ENCODE measurements at places on chromosomes 2 and 18.
A peak's percentile ranks its signal among the peaks of the same experiment; 100 is the strongest.

- no peak for DNase-seq
Observed at GRCh38 chr2:37645362-37645761, 26.1 kb downstream of the CDC42EP3 start.

- no peak for DNase-seq
Observed at GRCh38 chr2:79432731-79433146, 80.1 kb upstream of the CTNNA2 start.

GRCh38 chr2:232866104-232866503 lies 4.0 kb upstream of the SNORC start:
- no peak for DNase-seq

DNA sequence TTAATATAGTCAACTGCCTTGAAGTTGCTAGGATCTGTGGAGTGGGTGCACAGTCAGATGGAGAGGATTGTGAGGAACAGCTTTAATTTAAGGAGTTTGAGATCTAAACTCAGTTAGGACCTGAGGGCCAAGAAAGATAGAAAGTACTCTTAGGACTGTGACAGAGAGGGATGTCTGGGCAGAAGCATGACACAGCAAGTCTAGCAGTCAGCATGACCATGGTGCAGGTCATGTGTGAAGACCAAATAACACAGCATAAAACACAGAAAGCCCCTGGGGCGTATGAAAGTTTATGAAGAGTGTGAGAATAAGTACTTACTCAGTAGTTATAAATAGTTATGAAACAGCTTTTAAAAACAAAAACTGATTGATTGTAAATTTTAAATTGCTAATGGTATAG lies 107.2 kb downstream of the GALNT1 start:
- no peak for DNase-seq

GRCh38 chr2:198874472-198874858 lies 583.3 kb downstream of the SATB2 start:
- DNase-seq: no peak

DNA sequence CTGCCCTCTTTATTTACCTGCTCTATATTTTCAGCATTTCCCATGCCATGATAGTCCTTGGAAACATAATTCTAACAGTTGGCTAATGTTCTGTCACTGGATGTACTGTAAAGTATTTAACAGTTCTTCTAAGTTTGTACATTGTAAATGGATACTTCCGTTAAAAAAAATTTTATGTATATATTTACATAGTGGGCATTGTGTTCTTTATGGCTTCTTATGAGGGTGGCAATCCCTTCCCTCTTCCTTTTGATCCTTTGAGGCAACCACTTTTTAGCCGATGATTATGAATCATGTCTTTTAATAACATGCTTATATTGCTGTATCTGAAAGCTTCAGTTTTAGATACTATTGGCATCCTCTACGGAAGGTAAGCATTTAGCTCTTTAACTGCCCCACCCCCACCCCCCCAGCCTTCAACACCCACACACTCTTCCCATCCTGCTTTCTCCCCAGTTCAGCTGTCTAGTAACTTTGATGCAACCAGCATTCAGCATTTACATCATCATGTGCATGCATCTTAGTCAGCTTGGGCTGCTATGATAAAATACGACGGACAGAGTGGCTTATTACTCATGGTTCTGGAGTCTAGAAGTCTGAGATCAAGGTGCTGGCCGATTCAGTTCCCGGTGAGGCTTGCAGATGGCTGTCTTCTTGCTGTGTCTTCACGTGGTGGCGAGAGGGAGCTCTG lies 21.0 kb upstream of the EDAR start:
- DNase-seq: no peak

DNA sequence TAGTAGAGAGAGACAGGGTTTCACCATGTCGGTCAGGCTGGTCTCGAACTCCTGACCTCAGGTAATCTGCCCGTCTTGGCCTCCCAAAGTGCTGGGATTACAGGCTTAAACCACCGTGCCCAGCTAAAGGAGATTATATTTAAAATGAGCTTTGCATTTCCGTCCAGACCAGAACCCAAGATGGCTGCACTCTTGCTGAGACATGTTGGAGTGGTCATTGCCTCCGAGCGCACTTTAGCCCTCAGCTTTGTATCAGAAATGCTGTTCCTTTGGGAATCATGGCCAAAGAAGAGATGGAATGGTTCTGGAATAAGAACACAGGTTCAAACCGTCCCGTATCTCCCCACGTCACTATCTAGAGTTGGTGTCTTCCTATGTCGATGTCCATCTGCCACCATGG lies 3.4 kb downstream of the UBXN2A start:
- no peak for DNase-seq

GRCh38 chr2:238237431-238238135 lies 2.3 kb downstream of the HES6 start:
- no peak for DNase-seq

GRCh38 chr2:162106146-162106551 lies 32.1 kb upstream of the DPP4 start:
- DNase-seq: no peak

- no peak for DNase-seq
Observed at GRCh38 chr18:63260380-63260754, 59.2 kb downstream of the BCL2 start.

DNA sequence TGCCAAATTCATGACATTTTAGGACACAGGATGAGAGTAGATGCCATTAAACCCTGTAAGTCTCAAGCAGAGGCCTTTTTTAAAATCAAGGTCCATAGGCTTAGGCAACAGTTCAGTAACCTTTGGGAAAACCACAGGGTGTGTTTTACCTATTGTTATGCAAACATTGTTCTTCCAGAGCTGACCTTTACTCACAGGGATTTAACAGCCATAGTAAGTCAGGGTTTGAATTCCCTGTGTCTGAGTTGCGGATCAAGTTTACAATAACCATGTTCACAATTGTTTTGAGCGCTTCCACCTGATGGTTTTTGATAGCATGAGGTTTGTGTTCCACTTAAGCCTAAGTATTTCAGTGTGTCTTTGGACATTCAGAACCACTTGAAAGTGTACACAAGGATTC lies 160.1 kb upstream of the BOD1L2 start:
- DNase-seq: no peak

DNA sequence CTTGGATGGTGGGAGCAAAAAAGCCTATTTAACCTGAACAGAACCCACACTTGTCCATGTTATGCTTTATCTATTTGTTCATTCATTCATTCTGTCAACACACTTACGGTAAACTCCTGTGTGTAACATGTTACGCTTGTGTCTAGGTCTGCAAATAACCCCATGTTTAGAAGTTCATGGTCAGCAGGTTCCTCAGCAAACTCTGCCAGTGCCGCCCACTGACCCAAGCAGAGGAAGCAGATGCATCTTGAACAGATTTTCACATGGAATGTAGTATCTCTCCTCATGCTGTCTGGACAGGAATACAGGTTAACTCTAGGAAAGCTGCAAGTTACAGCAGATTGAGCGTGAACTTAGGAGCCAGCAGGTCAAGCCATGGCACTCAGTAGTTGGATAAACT lies 213.7 kb upstream of the COPS8 start:
- DNase-seq: no peak

DNA sequence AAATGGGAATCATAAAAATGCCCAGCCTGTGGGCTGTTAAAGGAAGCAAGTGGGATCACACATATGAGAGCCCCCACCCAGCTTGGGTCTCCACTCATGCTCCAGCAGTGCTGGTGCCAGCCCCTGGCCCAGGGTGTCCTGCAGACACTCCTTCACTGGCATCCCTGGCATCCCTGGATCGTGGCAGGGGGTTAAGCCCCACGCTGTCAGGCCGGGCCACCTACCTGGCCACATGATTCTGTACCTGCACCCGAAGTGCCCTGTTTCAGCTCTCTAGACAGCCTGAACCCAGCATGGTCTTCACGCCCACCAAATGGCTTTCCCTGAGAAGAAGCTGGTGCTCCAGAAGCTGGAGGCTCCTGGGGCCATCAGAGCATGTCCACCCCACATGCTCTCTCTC lies 137.4 kb downstream of the INHBB start:
- DNase-seq: no peak

GRCh38 chr2:170361090-170361936 lies 183.4 kb downstream of the MYO3B start:
- no peak for DNase-seq

DNA sequence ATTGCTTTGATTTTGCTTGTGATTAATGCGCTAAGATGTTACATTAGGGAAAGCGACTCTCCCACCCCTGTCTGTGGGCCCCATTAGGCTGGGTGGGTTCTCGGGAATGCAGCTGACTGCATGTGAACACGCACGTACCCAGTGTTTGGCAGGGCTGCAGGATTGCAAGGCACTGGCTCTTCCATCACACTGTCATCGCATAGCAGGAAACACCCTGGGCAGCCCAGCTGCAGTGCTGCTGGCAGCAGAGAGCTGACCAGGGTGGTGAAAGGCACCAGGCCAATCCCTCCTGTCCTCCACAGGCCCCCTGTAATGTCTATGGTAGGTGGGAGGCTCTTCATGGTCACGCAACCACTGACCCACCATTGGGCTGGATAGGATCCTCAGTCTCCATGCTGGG lies 34.4 kb upstream of the FZD7 start:
- peak; percentile 70 for DNase-seq

- no peak for DNase-seq
Observed at GRCh38 chr2:120279708-120280107, 27.1 kb downstream of the RALB start.

- no peak for DNase-seq
Observed at GRCh38 chr18:26757263-26758019, 108.1 kb downstream of the AQP4 start.

DNA sequence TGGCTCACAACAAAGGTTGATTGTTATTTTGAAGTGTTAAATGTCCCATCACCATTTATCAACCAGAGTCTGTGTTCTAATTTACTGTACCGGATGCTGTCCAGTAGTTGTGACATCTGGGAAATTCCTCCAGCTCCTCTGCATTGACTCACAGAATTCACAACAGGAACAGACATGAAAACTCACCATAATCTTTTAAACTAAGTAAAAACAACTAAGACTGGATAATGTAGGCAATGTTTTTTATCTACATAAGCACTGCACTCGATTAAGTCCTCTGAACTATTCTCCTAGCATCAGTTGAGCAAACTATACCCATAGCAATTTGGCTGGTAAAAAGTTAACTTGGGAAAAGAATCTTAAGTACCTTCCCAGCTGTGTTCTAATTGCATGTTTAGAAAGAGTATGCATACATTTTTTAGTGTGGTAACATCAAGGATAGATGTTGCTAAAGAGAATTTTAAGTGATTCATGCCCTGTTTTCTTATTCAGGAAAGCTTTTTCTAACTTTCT lies 42.9 kb upstream of the MYO1B start:
- DNase-seq: peak; percentile 50

DNA sequence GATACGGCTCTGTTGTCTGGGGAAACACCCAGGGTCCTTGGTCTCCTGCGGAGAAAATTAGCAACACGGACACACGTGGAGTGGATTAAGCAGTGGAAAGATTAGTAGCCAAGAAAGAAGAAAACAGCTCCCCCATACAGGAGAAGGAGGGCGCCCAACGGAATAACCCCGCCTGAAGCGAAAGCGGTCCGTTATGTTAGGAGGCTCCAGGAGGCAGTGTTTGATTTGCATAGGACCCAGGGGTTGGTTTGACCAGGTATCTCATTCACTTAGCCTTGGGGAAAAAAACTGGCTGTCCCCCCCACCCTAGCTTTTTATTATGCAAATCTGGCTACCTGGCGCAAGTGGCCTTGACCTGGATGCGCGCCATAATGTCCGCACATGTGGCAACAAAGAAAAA lies 170.1 kb upstream of the KYNU start:
- no peak for DNase-seq

GRCh38 chr2:72204786-72205503 lies 57.3 kb upstream of the CYP26B1 start:
- no peak for DNase-seq

DNA sequence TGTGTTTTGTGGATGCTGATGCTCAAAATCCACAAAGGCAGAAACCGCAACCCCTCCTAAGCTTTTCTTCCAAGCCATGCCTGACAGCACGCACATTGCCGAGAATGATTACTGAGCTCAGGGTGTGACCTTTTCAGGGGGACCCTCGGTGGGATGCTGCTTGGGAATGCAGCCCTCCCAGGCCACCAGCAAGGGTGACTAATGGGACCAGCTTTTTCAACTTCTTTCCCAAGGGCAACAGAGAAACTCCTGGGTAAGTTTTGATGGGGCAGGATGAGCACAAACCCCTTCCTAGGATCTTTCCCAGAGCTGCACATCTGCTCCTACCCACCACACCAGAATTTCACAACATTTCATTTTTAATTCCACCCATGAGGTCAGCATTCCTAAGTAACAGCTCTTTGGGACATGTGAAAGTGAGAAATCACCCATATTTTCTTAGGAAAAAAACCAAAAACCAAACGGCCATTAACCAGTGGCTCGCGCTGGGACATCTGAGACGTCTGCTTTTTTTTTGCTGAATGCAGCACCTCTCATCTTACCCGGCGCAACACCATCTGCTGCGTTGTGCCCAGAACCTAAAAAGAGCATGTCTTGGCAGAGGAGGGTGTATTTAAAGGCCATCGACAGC lies 119.0 kb downstream of the ARL4C start:
- peak; percentile 97 for DNase-seq

GRCh38 chr2:9793156-9793917 lies 49.9 kb upstream of the TAF1B start:
- no peak for DNase-seq

GRCh38 chr2:28291811-28292440 lies 100.7 kb upstream of the FOSL2 start:
- DNase-seq: peak; percentile 64

DNA sequence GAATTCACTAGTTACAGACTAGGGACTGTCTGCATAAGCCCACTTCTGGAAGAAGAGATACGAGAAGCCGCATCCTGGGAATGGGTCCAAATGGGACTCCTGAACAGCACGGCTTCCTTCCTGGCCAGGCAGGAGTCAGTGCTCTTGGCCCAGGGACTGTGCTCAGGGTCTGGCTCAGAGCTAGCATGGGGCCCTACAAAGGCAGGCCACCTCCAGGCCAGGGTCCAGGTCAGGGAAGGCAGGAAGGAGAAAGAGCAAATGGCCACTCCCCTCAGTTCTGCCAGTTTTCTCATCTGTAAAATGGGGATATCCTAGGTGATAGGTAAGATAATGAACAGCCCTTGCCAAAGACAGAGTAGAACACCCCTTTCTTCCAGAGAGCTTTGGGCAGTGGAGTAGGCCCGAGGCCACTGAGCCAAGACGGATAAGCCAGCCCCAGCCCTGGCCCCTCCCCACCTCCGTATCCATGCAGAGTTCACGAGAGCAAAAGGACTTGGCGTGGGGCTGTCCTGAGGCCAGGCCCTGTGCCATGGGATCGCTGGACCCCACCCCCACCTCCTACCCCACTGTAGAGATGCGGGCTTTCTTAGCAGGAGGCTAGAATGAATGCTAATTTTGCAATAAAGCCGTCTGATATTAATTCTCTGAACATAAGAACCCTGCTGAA lies 190.1 kb downstream of the MGAT5 start:
- no peak for DNase-seq

- no peak for DNase-seq
Observed at GRCh38 chr2:205002390-205002789, 457.1 kb downstream of the PARD3B start.

- peak; percentile 27 for DNase-seq
Observed at GRCh38 chr2:180978903-180979748, 1.3 kb upstream of the UBE2E3 start.

DNA sequence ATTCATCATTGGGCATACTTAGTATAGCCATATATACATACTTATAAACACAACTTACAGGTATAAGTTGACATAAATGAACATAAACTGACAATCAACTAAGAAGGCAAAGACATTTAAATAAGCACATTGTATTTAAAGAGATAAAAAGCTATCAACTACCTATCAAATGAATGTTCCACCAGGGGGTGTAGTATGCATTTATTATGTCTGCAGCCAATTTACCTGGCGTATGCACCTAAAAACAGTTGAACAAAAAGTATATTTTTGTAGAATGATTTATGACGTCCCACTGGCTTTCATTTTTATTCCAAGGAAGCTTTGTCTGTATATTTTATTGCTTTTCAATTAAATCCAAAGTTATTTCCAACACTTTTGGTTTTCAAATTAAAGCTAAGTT lies 323.5 kb downstream of the AFF3 start:
- no peak for DNase-seq

All from fibroblast of skin of left biceps (primary cell).